AG10803 (cell line): ENCODE measurements at places on chromosomes 6 and 20.
A peak's percentile ranks its signal among the peaks of the same experiment; 100 is the strongest.

DNA sequence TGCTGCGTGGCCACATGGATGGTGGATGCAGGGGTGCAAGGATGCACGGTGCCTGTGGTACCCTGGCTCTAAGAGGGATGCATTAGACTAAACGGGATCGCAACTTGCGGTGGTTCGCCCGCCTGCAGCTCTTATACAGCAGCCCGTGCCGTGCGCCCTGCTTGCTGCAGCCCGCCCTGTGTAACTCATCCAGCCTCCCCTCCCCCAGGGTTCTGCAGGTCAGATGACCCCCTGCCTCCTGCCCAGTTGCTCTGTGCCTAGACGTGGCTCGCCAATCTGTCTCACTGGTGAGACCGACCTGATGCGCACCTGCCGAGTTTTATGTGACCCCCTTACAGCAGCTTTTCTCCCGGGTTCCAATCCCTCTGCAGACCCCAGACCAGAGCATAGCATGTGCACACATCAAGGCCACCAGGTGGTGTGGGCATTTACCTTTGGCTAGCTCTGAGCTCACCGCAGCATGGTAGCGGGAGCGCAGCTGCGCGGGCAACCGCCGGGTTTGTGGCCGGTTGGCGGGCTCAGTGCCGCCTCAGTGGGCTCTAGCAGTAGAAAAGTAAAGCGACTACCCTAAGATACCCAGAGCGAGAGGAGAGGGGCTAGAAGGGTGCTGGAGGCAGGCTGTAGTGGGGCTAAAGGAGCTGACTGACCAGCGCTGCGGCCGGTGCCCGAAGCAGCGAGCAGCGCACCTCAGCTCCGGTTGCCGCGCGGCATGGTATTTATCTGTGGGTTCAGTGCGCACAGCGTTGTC lies 693 bp upstream of the GNAS-AS1 start:
- DNase-seq: no peak

DNA sequence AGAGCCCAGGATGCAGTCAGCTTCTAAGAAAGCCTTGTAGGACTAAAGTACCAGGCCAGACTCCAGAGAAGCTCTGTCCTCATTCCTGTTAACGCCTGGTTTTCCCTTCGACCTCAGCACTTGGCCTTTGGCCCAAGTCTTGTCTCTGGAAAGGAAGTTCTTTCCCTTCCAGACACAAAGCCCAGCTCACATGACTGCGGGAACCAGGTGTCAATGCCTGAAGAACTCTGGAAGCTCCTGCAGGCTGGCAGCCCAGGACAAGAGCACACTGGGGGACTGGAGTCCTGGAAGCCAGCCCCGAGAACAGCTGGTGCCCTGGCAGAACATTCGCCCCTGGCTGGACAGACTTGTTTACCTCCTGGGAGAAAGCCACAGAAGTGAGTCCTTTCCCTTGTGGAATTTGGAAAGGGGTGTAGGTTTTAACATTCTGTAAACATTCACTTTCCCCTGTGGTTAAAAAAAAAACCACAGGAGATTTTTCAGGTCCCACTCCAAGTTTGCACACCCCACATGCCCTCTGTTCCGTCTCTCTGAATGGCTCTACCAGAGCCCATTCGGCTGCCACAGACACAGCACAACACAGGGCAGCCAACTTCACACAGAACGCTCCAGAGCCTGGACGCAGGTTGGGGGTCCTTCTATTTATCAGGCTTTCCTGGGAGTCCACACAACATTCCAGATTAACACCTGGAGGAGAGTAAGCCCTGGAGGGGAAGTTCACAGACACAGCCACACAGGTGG lies 18.1 kb downstream of the ACSS1 start:
- DNase-seq: peak; percentile 95

GRCh38 chr20:58959652-58960051 lies 21.4 kb upstream of the NELFCD start:
- no peak for DNase-seq

DNA sequence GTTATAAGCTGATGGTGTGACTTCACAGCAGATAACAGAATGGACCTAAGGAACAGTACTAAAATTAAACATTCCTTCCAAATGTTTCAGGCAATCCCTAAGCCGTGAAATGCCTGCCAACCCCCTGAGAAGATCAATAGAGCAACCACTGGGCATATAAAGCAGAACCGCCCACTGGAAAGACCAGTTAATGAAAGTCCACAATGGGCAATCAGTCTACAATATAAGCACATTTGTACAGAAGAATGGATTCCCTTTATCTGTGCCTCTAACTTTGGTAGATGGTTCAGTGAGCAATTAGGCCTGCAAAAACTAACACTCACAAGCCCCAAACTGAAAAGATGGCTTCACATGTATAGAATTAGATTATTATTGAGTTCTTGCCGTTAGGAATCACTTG lies 286.6 kb downstream of the UBE3D start:
- DNase-seq: no peak

DNA sequence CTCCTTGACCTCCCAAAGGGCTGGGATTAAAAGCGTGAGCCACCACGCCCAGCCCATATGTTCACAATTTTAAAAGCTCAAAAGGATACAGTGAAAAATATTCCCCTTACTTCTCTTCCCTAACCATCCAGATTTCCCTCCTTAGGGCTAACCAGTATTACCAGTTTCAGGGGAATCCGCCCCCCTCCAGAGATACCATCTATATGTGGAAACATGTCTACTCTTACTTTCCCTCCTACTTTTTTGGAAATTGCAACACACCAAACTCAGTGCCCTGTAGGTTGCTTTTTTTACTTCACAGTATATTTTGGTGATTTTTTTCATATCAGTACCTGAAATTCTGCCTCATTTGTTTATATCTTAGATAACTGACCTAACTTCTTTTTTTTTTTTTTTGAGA lies 6.9 kb upstream of the RPL10A start:
- DNase-seq: no peak

GRCh38 chr20:62697468-62697912 lies 11.1 kb upstream of the NTSR1 start:
- DNase-seq: no peak

DNA sequence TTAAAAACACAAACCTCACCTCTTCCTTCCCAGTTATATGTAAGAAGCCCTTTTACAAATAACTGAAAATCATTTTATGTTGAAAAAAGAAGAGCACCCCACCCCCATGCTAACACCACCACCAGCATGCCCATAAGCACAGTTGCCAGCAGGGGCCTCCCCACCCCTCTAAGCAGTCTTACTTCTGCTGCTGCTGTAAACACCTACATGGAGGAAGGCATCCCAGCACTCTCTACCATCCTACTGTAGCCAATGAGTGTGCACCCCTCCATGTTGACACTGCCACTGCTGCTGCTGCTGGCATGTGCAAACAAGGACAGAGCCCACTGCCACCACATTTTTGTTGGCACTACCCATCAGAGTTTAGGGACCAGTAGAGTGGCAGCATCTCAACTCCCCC lies 49.6 kb upstream of the PHIP start:
- DNase-seq: no peak

DNA sequence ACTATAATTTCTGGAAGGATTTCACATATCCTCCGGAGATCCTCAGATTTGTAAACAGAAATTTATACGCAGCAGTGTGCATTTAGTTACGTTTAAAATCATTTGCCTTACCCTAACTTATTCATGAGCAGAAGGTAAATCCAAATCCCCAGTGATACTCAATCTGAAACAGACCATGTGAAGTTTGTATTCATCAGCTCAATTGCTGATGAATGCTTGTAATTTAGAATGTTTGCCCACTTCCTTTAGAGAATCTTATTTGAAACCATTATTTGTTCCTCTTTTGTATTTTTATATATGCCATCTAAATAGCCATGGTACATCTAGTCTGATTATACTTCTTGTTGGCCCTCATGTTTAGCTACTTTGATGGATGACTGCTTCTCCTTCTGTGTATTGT lies 15.4 kb downstream of the TAAR1 start:
- no peak for DNase-seq

GRCh38 chr20:858011-858410 lies 24.5 kb downstream of the FAM110A start:
- no peak for DNase-seq

- no peak for DNase-seq
Measured at GRCh38 chr6:148193063-148193680, 149.5 kb upstream of the SASH1 start.

- DNase-seq: peak; percentile 75
Measured at GRCh38 chr20:35395728-35396127, 16.0 kb downstream of the UQCC1 start.

DNA sequence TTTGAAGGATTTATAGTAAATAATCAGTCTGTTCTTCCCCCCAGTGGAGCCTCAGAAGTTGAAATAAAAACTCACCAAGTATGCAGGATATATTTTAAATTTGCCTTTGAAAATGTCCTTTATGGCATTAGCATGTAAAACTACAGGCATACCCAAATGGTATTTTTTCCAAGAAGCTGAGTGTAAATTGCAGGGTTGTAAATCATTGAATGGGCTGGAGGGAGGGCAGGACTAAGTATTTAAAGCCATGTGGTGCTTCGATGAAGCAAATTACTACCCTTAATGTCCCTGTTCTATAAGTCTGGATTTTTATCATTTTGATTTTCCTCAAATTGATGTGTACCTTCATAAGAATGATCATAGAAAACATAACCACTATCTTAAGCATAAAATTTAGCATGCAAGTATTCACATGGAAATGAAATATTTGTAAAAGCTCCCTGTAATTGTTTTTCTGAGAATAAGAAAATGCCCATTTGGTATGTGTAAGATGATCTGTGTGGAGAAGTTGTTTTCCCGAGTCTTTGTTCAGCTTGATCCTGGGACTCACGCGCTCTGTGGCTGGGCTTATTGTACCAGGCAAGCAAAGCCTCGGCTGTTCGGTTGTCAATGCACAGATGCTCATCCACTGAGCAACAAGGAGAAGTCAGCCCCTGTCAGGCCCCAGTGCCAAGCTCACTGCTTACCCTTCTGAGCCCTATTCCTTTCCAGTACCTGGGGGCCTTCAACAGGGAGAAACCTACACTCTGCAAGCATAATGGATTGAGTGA lies 66.7 kb downstream of the CD164 start:
- DNase-seq: no peak

- peak; percentile 84 for DNase-seq
Measured at GRCh38 chr6:112665114-112665513, 318.0 kb downstream of the RFPL4B start.

DNA sequence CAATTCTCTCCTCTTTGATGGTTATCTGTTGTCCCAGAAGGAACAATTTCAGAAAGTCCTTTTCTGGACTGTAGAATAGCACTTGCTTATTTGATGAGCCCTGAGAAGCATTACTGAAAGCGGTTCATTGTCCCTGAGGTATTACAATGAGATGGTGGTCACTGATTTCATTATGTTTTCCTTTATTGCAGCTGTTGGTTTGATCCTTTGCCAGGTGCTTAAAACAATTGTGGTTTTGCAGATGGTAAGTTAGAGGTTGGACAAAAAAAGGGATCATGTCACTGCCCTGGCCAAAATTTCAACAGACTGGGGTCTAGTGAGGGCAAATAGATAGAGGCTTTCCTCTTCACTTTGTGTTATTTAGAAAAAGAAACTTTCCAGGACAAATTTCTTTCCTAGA lies 61.9 kb downstream of the ESR1 start:
- peak; percentile 74 for DNase-seq

DNA sequence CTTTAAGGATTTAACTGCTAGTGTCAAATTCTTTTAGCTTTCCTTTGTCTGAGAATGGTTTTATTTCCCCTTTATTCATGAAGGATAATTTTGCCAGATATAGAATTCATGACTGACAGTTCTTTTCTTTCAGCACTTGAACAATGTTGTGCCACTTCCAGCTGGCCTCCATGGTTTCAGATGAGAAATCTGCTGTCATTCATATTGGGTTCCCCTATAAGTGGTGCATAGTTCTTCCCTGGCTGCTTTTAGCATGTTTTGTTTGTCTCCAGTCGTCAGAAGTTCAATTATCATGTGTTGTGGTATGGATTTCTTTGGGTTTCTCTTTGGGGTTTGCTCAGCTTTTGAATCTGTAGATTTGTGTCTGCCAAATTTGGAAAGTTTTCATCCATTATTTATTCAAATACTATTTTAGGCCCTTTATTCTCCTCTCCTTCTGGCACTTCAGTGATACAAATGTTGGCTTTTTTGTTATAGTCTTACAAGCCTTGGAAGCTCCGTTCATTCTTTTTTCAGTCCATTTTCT lies 76.3 kb upstream of the TGM3 start:
- DNase-seq: no peak

- peak; percentile 47 for DNase-seq
Measured at GRCh38 chr6:11919771-11920440, 92.2 kb upstream of the HIVEP1 start.

DNA sequence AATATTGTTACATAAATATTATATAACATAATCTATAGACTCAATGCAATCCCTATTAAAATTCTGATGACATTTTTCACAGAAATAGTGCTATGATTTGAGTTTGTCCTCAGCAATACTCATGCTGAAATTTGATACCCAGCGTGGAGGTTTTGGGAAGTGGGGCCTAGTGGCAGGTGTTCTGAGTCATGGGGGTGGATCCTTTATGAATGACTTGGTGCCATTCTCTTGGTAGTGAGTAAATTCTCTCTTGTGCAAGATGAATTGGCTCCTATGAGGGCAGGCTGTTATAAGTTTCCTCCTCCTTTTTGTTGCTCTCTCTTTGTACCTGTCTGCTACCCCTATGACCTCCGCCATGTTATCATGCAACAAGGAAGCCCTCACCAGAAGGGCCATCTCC lies 65.8 kb downstream of the SHPRH start:
- no peak for DNase-seq

DNA sequence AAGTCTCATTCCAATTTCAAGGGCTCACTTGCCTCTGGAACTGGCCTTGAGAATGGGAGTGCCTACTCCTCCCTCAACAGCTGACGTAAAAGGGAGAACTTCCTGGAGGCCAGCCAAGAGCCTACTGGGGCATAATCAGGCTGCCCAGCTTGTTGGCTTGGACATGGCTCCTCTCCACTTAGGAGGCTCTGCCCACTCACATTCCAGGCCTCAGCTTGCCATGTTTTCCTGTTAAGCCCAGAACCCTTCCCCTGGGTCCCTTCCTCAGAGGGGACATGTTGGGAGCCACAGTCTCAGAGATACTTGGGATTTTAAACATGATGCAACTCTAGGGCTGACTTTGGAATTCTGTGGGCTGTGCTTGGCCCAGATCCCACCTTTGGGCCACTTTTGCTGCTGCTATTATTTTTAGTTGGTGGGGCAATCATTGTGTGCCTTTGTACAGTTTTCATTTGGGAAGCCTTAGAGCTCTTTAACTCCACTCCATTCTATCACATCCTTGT lies 31.5 kb upstream of the ADTRP start:
- DNase-seq: peak; percentile 89

GRCh38 chr6:163086624-163086920 lies 327.9 kb upstream of the QKI start:
- DNase-seq: peak; percentile 0

DNA sequence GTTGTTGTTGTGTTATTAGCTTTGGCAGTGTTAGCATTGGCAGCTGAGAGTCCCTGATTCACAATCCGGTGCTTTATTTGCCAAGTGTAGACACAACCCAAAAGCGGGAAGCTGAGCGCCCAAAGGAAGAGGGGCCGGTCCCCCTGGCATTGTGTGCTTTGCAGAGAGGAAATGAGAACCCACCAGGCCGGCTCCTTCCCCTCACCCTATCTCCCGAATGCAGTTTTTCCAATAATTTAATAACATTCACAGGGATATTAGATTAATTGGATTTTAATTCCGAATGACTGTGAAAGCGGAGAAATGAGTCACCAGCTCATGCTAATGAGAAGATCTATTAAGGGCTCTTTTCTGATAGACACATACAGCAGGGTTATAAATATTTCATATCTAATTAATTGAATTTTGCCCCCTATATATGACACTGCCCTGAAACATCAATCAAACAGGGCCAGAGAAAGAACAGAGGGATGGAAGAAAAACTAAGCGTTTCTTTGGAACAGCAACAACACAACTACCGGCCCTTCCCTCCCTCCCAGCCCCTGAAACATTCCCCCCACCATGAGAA lies 143.8 kb downstream of the MBOAT1 start:
- no peak for DNase-seq
